ENCODE measurements at places on chromosomes 11 and 22.

DNA sequence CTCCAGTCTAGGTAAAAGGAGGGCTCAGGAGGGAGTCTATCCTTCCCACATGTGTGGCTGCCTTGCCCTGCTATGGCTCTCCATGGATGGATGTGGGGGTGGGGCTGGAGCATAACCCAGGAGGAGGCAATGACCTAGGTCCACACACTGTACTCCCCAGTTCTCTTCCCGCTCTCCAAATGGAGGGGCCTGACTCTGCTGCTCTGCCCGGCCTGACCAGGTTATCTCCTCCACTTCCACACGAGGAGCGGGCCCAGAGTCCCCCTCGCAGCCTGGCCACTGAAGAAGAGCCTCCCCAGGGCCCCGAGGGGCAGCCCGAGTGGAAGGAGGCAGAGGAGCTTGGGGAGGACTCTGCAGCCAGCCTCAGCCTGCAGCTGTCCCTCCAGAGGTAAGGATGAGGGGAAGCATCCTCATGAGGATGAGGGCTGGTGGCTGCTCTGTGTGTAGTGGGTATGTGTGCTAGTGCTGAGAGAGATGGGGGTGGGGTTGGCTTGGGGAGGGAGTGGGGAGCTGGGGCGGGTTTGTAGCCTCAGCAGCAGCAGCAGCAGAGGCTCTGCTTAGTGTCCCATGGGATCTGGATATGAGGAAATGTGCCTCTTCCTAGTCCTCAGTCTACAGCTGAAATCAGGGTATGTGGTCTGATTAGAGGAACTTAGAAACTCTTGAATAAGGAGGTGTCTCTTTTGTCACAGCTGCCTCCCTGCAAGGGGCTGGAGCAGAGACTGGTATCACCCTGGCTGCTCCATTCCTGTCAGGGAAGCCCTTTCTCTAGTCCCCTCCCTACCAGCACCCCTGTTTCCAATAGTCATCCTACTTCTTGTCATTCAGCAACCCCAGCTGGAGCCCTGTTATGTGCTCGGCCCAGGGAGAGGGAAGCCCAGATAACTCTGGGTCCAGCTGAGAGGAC lies 54.1 kb downstream of the CEP164 start:
- DNase-seq = no peak
- no peaks in the 10 kb centered on the region for H3K27me3 ChIP-seq
- H3K4me1 ChIP-seq = no peaks in the 10 kb centered on the region
- H3K27ac ChIP-seq = no peak overlapping the region

- DNase-seq = no peak
- H3K36me3 ChIP-seq = no peaks in the 10 kb centered on the region
- H3K27ac ChIP-seq = no peak overlapping the region
- H3K4me1 ChIP-seq = peaks cover 4% of the 10 kb centered on the region
- H3K4me3 ChIP-seq = no peak overlapping the region
- H3K27me3 ChIP-seq = no peaks in the 10 kb centered on the region
These were observed 8.7 kb upstream of the PIWIL4 start for GRCh38 chr11:94558468-94558867.

DNA sequence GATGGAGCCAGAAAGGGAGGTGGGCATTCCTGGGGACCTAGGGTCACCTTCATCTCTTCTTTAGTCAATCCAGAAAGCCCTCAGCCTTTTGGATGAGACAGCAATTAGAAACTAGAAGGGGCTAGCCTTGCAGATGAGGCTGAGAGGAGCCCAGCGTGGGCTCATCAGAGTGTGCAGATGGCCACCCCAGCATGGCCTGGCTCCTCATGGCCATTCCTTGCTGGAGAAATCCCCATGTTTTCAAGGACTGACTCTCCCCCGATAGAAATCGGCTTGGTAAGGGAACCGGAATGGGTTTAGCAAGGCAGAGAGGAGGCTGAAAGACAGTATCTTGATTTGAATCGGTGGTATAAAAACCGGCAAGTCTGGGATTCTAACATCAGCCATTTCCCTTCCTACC lies 274.6 kb downstream of the BUD13 start:
- peaks cover 35% of the 10 kb centered on the region for H3K27me3 ChIP-seq
- H3K27ac ChIP-seq = no peak overlapping the region
- no peak for DNase-seq
- no peaks in the 10 kb centered on the region for H3K36me3 ChIP-seq

GRCh38 chr11:2382936-2383851 lies 6.1 kb downstream of the CD81 start:
- no peak overlapping the region for H3K4me3 ChIP-seq
- no peaks in the 10 kb centered on the region for H3K27me3 ChIP-seq
- H3K4me1 ChIP-seq = peaks cover 29% of the 10 kb centered on the region
- peaks cover 7% of the 10 kb centered on the region for H3K36me3 ChIP-seq
- no peak for DNase-seq

DNA sequence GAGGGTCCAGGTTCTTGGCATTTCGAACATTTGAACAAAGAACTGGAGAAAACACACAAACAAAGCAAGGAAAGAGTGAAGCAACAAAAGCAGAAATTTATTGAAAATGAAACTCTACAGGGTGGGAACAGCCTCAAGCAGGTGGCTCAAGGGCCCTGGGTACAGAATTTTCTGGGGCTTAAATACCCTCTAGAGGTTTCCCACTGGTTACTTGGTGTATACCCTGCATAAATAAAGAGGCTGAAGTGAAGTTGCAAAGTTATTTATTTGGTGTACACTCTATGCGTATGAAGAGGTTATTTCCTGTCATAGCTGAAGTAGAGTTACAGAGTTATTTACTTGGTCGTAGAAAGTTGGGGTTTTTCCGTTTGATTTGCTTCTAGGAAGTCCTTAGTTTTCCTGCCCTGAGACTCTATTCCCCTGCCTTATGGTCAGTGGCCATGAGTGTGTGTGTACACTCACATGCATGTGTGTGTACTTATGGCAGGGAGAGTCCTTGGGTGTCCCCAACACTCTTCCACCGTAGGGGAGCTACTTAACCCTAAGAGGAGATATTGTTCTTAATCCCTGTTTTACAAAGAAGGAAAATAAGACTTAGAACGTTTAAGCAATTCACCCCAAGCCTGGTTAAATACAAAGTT lies 5.6 kb upstream of the SMCO4 start:
- no peak overlapping the region for H3K4me3 ChIP-seq
- peaks cover 2% of the 10 kb centered on the region for H3K4me1 ChIP-seq
- no peak overlapping the region for H3K27ac ChIP-seq
- DNase-seq = no peak

- H3K4me3 ChIP-seq = no peak overlapping the region
- no peaks in the 10 kb centered on the region for H3K27me3 ChIP-seq
- no peak overlapping the region for H3K27ac ChIP-seq
- H3K36me3 ChIP-seq = no peaks in the 10 kb centered on the region
- no peak for DNase-seq
These were observed 495.6 kb upstream of the LRRC4C start for GRCh38 chr11:41955066-41955465.

DNA sequence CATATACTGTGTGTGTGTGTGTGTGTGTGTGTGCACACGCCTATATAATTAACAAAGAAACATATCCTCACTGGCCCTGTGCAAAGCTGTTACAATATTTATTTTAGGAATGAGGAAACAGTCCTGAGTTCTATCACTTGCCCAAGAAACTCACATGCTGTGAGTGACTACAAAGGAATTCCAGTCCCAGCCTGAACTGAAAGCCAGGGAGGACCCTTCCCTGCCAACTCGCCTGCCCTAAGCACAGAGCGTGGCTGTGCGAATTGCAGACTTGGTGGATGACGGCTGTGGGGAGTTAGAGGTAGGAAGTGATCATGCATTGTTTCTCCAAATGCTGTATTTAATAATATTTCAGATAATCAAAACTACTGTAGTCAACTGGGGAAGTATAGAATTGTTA lies 26.4 kb upstream of the CD5 start:
- H3K4me3 ChIP-seq = no peak overlapping the region
- H3K4me1 ChIP-seq = peaks cover 12% of the 10 kb centered on the region
- no peak overlapping the region for H3K27ac ChIP-seq
- no peaks in the 10 kb centered on the region for H3K36me3 ChIP-seq

- DNase-seq = peak; percentile 82
- peaks cover 37% of the 10 kb centered on the region for H3K4me1 ChIP-seq
- no peaks in the 10 kb centered on the region for H3K27me3 ChIP-seq
- peaks cover 15% of the 10 kb centered on the region for H3K36me3 ChIP-seq
- peak overlapping the region; percentile 91 for H3K27ac ChIP-seq
- H3K4me3 ChIP-seq = peak overlapping the region; percentile 66
These were observed 935 bp upstream of the RCOR2 start for GRCh38 chr11:63917692-63918506.

- H3K4me1 ChIP-seq = peaks cover 21% of the 10 kb centered on the region
- H3K36me3 ChIP-seq = no peaks in the 10 kb centered on the region
- DNase-seq = no peak
- H3K4me3 ChIP-seq = peak overlapping the region; percentile 42
These were observed 2.9 kb downstream of the KLHL35 start for GRCh38 chr11:75429902-75430713.

GRCh38 chr22:27876684-27877083 lies 42.4 kb downstream of the PITPNB start:
- peaks cover 31% of the 10 kb centered on the region for H3K4me1 ChIP-seq
- peaks cover 41% of the 10 kb centered on the region for H3K36me3 ChIP-seq
- H3K27me3 ChIP-seq = no peaks in the 10 kb centered on the region
- DNase-seq = no peak
- H3K27ac ChIP-seq = no peak overlapping the region

DNA sequence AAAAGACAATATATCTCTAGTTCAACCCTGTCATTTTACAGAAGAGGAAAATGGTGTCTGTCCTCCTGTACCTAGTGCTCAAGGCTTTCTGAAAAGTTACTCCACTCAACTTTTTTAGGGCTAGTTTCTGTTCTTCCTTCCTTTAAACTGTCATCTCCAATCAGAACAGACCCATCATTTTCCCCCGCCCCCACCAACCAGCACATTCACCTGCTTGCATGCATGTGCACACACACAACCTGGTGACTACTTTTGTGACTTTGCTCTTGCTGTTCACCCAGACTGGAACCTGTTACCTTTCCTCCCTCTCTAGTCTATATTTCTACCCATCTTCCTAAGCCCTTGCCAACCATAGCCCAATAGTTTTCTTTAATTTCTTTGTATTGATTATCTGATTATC lies 5.6 kb downstream of the FBXO7 start:
- no peaks in the 10 kb centered on the region for H3K36me3 ChIP-seq
- DNase-seq = no peak
- H3K4me1 ChIP-seq = no peaks in the 10 kb centered on the region
- H3K27ac ChIP-seq = no peak overlapping the region
- no peak overlapping the region for H3K4me3 ChIP-seq

GRCh38 chr22:48218889-48219420 lies 1456.5 kb downstream of the TBC1D22A start:
- no peak overlapping the region for H3K27ac ChIP-seq
- H3K27me3 ChIP-seq = no peaks in the 10 kb centered on the region
- H3K36me3 ChIP-seq = no peaks in the 10 kb centered on the region
- H3K4me3 ChIP-seq = no peak overlapping the region
- no peaks in the 10 kb centered on the region for H3K4me1 ChIP-seq

- peaks cover 7% of the 10 kb centered on the region for H3K4me1 ChIP-seq
- H3K4me3 ChIP-seq = no peak overlapping the region
- DNase-seq = no peak
- H3K27me3 ChIP-seq = no peaks in the 10 kb centered on the region
- no peak overlapping the region for H3K27ac ChIP-seq
These were observed 3.5 kb downstream of the DGCR6L start for GRCh38 chr22:20316217-20316843.

GRCh38 chr22:24466716-24467328 lies 28.3 kb upstream of the UPB1 start:
- H3K27ac ChIP-seq = no peak overlapping the region
- H3K27me3 ChIP-seq = no peaks in the 10 kb centered on the region
- H3K36me3 ChIP-seq = no peaks in the 10 kb centered on the region
- no peak overlapping the region for H3K4me3 ChIP-seq

GRCh38 chr22:24519496-24519895 lies 24.4 kb downstream of the UPB1 start:
- H3K27ac ChIP-seq = no peak overlapping the region
- DNase-seq = no peak
- no peaks in the 10 kb centered on the region for H3K4me1 ChIP-seq
- no peak overlapping the region for H3K4me3 ChIP-seq

DNA sequence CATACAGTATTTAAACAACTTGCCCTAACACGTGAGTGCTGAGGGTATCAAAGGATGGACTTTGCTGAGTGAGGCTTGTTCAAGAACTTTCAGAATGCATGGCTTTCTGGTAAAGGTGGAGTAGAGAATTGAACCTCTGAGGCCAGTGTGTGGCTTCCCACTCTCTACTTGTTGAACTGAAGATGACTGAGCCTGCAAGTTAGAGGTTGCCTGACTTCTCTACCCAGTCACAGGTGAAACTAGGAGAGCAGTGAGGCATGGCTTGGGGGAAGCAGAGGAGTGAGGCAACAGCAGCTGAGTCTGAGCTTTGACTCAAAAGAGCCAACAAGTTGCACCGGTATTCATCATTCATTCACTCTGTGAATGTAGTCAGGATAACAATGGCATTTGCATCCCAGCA lies 256.4 kb upstream of the SESN3 start:
- no peaks in the 10 kb centered on the region for H3K27me3 ChIP-seq
- no peak overlapping the region for H3K27ac ChIP-seq
- no peaks in the 10 kb centered on the region for H3K4me1 ChIP-seq
- DNase-seq = no peak

DNA sequence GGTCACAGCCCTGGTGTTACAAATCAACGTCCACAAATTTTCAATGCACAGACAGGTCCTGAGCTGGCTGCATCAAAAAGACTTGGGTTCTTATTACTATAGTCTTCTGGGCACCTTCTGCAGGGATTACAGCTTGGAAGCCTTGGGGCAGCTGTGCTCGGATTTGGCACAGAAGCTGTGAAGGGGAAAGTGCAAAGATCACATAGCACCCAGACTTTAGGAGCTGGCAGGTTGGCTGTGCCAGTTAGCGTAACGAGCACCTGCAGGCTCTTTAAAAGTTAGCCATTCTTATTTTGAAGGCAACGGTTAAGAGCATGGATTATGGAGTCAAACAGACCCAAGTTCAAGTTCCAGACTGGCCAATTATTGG lies 100.4 kb downstream of the ARL14EP start:
- H3K36me3 ChIP-seq = no peaks in the 10 kb centered on the region
- H3K27me3 ChIP-seq = no peaks in the 10 kb centered on the region
- no peak overlapping the region for H3K27ac ChIP-seq
- no peak overlapping the region for H3K4me3 ChIP-seq

GRCh38 chr11:17771841-17772401 lies 37.3 kb downstream of the KCNC1 start:
- DNase-seq = no peak
- no peak overlapping the region for H3K27ac ChIP-seq
- H3K36me3 ChIP-seq = peaks cover 2% of the 10 kb centered on the region
- no peaks in the 10 kb centered on the region for H3K27me3 ChIP-seq
- peaks cover 5% of the 10 kb centered on the region for H3K4me1 ChIP-seq
- H3K4me3 ChIP-seq = no peak overlapping the region

GRCh38 chr11:130804306-130805076 lies 111.8 kb downstream of the SNX19 start:
- no peaks in the 10 kb centered on the region for H3K36me3 ChIP-seq
- H3K27ac ChIP-seq = no peak overlapping the region
- DNase-seq = no peak
- H3K27me3 ChIP-seq = peaks cover 4% of the 10 kb centered on the region
